Panc1 (cell line): ENCODE measurements at places on chromosomes 1 and 21. TPM values are rescaled to one million over a fixed set of nuclear protein-coding genes. Genes with fewer than 3 reads are reported as not detected.

The KRTAP12-2 gene
- total RNA-seq = not detected

DNA sequence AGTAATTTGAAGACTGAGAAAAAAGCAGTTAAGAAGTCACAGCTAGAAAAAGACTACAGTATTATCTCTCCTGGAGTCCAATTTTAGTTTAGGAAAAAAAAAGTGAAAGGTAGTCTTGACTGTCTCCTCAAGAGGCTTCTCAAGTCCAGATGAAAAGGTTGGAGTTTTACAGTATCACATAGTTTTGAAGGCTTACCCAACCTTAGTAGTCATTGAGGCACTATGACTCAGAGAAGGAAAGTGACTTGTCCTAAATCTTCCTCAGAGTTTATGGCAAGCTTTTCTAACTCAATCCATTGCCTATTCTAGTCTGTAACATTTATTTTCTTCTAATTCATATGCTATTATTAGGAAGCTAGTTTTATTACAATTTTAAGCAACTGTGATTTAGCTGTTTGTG lies 174.9 kb downstream of the DPYD start:
- DNase-seq = no peak

DNA sequence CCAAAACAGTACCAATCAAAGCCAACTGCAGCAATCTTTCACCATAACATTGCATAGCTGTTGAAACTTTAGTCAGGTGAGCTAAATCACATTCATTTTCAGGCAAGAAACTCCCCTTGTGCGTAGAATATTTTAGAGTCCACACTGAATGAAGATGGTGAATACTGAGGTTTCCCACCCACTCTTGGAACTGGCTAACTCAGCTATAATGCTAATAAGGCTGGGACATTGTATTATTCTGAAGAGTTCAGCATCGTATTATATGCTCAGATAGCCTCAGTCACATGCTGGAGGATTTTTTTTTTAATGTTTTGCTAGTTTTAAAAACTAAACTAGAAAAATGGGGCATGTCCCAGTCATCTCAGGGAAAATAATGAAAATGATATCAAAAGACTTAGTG lies 352.3 kb upstream of the FMN2 start:
- no peak for DNase-seq

- DNase-seq = no peak
Measured at GRCh38 chr1:245184779-245185178, 30.0 kb downstream of the KIF26B start.

The PTGER3 gene
- total RNA-seq = 0.08 TPM

DNA sequence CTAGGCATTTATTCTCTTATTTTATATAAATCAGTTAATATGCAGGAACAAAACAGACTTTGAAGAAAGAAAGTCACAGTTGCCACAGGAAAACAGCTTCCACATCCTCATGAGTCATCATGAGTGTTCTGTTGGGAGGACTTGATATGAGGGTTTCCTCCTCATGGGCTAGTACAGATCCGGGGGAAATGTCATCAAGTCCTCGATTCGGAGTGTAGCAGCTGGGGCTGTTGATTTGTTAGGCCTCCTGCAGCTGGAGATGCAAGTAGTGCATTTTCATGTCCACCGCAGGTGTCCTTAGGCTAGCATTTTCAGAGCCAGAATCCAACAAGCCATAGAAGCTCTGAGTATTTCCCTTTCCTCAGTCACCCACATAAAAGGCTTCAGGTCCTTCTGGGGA lies 36.7 kb downstream of the ADAM30 start:
- no peak for DNase-seq

DNA sequence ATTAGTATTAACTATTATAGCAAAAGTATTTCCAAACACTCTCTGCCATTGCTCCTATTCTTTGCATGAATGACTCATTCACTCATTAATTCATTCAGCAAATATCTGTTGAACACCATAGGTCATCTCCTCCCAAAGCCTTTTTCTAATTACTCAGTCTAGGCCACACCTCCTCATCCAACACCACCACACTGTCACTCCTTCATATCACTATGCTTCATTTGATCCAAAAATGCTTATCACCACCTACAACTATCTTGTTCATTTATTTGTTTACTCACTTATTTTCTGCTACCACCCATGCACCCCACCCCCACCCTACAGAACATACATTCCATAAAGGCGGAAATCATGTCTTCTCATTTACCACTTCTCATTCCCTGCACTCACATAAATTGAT lies 94.4 kb upstream of the TNFSF4 start:
- DNase-seq = no peak

The DCST2 gene
- 0.13 TPM for total RNA-seq

The CYP4B1 gene
- total RNA-seq = not detected
